ENCODE measurements at places on chromosomes 11 and 22.

DNA sequence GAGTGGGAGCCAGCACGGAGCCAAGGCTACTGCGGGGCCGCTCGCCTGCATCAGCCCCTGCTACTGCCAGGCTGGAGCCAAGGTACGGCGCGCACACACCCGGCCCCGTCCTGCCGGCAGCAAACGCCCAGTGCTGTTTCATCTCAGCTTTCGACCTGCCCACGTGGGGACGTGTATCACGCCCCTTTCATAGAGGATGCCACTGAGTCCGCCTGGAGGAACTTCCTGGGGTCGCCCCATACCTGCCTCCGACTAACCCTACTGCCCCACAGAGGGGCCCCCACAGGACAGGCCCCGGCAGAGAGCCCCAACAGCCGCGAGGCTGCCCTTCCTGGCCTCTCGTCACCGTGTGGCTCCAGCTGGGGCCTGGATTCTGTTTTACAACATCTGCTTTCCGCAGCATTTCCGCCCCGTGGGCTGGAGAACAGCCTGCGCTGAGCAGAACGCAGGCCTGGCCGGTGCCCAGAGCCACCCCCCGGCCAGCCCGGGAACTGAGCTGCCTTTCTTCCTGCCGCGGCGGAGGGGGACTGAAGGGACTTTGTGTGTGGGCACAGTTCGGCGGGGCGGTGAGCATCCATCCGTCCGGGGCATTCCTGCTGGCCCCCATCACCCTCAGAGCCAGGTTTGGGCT, 22.9 kb upstream of the ARHGAP8 start:
- peak; percentile 71 for DNase-seq

DNA sequence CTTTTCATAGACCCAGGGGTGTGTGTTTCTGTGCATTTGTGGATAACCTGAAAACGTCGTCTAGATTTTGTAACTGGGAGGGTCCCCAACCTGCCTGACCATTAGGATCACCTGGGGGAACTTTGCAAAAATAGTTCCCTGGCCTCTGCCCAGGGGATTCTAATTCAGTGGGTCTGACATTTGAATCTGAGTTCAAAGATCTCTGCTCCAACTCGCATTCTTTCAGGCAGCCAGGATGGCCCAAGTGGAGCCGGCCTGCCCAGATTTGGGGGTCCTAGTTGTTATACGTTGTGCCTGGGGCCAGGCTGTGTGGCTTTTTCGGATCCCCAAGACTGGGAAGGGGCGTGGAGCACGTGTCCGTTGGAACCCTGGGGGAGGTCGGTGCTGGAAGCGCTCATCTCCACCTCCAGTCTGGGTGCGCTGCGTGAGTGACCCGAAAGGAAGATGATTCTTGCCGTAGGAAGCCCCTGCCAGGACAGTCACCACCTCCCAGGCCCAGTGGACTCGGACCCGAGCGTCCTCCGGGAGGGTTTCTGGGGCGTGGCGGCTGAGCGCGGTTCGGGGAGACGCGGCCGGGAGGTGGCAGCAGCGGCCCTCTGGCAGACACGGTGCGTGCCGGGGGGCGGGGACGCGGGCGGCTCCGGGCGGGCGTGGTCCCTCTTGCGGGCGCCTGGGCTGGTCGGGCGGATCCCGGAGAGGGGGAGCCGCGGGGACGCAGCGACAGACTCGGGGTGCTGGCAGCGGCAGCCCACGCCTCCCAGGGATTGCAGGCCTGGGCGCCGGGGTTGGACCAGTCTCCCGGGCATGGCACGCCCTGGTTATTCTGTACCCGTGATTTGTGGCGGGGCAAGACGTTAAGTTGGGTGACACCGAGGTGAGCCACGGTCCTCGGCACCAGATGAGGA, 29.2 kb upstream of the PLET1 start:
- peak; percentile 72 for DNase-seq

GRCh38 chr11:102110761-102111010, 439 bp downstream of the YAP1 start:
- no peak for DNase-seq

DNA sequence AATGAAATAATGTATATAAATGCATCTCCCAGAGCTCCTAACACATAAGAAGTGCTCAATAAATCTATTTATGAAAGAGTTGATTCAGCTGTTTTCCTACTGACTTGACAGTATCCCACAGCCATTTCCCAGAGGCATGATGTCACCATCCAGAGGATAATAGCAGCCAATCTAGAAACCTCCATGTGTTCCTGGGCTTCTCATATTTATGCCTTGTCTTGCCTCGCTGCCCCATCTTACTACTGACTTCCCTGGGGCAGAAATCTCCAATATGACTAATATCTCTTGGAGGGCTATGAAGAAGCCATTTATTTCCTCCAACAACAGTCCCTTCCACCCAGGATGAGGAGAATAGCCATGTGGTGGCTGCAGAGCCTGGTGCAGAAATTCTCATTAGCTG, 115.4 kb upstream of the NAV2 start:
- peak; percentile 92 for DNase-seq

Data from fibroblast of skin of right biceps (primary cell).